ENCODE measurements at places on chromosomes 16 and 17.

GRCh38 chr17:20010099-20010863 lies 1.1 kb downstream of the SPECC1 start:
- peak; percentile 62 for DNase-seq

GRCh38 chr17:58630883-58631522 lies 60.8 kb downstream of the TEX14 start:
- DNase-seq = no peak

DNA sequence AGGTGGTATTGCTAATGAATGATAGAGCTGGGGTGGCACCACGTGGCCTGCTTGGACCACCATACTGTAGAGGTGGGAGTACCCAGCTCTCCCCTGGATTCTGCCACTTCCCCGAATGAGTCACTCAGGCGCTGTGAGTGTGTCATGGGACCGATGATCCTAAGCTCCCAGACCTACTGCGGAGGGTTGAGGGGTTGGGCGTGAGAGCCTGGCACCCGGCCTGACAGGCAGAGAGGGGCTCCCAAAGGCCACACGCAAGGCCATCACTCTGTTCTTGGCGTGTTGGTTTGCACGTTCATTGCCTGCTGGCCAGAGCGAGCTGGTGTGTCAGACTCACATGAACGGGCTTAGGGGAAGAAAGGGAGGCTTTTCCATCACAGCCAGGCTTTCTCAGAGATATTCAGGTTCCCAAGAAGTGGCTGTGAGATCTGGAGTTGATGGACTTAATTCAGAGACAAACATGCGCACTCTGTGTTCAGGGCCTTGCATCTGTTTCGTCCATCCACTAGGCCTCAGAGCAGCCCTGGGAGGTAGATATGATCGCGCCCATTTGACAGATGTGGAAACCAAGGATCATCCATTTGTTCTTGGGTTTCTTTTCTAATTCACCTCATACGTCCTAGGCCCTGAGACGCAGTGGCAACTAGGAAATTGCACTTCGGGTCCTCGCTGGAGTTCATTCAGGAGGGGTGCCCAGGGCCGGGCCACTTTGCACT lies 41.4 kb downstream of the CMIP start:
- peak; percentile 96 for DNase-seq

DNA sequence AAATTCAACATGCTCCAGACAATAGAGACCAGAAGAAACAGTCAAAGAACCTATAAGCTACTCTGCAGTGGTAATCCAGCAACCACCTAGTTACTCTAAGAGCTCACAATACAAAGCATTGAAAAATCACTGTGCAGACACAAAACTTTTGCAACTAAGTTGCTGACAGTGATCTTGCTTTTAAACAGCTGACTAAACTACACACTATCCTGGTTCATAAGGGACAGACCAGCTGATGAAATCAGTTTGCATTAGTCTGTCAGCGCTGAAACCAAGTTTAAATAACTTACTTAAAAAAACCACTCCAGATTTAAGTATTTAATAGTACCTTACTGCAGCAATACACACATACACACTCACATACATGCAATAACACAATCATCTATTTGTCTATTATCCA lies 4.6 kb downstream of the VEZF1 start:
- DNase-seq = no peak

GRCh38 chr16:75452464-75453190 lies 11.9 kb downstream of the TMEM170A start:
- no peak for DNase-seq

DNA sequence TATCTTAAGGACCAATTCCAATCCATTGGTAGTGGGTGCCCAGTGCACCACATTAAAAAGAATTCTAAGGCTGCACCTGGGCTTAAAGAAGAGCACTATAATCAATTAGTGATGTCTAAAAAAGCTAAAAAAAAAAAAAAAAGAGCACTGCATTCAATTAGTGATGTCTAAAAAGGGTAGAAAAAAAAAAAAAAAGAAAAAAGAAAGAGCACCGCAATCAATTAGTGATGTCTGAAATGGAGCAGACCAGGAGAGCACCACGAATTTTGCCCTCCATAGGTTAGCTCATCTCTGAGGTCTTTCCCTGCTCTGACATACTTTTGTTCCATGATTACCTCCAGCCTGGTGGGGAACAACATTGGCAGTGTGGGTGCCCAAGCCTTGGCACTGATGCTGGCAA lies 18.9 kb upstream of the CYLD start:
- no peak for DNase-seq

DNA sequence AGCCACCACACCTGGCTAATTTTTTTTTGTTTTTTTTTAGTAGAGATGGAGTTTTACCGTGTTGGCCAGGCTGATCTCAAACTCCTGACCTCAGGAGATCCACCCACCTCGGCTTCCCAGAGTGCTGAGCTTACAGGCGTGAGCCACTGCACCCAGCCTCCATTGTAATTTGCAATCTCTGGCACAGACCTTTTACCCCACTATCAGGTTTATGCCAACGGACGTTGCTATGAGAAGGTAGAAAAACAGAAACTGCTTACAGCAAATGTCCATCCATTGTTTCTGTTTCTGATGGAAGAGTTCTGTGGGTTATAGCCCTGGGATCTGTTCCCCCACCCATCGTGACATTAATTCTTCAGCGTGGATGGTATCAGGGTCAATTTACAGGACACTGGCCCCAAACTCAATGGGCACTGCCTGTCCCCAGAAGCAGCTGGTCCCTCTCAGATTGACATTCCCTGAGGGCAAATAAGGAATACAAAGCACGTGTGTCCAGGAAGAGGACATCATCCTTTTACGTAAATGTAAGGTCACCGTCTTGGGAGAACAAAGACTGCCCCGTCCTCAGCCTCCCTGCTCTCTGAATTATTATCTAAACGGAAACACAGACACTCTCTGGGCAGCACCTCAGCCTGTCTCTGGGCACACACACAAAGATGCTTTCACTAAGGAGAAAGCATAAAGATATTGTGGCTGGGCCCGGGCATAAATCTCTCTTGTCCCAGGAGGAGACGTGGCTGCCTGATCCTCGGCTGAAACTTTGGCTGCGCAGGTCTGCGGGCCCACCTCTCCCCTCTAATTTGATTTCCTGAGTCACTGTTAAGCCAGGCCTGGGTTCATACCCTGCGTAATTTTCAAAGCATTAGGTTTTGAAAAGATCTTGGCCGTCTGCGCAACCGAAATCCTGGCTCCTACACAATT lies 5.2 kb downstream of the KCNG4 start:
- DNase-seq = no peak

DNA sequence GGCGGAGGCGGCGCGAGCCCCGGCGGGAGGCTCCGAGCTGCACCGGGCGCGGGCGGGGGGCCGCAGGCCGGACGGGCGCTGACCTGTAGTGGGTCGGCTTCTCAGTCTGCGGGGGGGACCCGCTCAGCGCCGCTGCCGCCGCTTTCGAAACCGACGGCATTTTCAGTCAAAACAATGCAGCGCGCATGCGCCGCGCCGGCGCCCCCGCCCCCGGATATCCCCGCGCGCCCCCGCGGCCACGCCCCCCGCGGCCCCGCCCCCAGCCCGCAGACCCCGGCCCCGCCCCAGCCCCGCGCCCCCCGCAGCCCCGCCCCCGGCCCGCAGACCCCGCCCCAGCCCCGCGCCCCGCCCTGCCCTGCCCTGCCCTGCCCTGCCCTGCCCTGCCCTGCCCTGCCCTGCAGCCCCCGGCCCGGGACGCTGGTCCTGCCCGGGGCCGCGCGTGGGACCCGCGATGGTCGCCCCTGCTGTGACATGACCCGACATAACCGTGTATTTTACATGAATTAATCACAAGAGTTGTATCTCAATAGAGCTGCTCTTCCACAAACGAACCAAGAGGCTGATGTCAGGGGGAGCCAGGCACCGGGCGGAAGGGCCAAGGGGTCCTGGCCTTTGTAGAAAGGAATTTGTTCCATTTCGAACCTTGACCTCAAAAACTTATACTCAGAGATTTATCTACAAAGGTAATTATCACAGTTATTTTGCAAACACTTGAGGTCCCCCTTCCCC lies at the start of gene UNKL:
Gene UNKL (minus strand): TSS at position 173 of the 729 bp plus-strand sequence. CDS start 13 bp downstream, at position 160.
- peak; percentile 28 for DNase-seq

DNA sequence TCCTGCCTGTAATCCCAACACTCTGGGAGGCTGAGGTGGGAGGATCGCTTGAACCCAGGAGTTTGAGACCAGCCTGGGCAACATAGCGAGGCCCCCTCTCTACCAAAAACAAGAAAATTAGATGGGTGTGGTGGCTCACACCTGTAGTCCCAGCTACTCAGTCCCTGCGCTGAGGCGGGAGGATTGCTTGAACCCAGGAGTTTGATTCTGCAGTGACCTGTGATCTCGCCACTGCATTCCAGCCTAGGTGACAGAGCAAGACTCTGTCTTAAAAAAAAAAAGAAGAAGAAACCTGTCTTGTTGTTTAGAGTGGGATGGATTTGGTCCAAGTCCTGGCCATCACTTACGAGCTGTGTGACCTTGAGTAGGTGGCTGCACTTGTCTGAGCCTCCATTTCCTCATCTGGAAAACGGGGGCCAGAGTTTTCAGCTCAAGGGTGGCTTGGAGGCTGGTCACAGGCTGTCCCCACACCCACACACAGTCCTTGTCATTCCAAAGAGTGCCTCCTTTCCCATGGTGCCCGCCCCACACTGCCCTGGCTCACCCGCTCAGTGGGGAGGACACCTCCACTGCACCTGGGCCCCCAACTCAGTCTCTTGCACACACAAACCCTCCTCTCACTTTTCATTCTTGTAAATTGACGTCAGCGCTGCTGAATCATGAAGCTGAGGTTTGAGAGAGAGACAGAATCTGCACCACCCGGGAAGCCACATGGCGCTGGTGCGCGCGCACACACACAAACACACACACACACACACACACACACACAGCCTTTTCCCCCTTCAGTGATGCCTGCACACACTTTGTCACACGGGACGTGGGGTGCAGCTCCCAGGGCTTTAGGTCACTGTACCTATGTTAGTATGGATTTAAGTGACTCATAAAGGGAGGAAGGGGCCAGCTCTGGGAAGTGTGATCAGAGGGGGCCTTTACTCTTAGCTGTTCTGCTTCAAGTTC lies 4.2 kb downstream of the SOCS1 start:
- DNase-seq = peak; percentile 41

- no peak for DNase-seq
These were observed 10.7 kb upstream of the SLC16A5 start for GRCh38 chr17:75077072-75077495.

GRCh38 chr17:10019941-10020451 lies 114.9 kb upstream of the RCVRN start:
- DNase-seq = no peak

GRCh38 chr16:83901101-83901500 lies 2.2 kb downstream of the MLYCD start:
- DNase-seq = no peak

- DNase-seq = no peak
These were observed 14.4 kb upstream of the PLD6 start for GRCh38 chr17:17220529-17220928.

DNA sequence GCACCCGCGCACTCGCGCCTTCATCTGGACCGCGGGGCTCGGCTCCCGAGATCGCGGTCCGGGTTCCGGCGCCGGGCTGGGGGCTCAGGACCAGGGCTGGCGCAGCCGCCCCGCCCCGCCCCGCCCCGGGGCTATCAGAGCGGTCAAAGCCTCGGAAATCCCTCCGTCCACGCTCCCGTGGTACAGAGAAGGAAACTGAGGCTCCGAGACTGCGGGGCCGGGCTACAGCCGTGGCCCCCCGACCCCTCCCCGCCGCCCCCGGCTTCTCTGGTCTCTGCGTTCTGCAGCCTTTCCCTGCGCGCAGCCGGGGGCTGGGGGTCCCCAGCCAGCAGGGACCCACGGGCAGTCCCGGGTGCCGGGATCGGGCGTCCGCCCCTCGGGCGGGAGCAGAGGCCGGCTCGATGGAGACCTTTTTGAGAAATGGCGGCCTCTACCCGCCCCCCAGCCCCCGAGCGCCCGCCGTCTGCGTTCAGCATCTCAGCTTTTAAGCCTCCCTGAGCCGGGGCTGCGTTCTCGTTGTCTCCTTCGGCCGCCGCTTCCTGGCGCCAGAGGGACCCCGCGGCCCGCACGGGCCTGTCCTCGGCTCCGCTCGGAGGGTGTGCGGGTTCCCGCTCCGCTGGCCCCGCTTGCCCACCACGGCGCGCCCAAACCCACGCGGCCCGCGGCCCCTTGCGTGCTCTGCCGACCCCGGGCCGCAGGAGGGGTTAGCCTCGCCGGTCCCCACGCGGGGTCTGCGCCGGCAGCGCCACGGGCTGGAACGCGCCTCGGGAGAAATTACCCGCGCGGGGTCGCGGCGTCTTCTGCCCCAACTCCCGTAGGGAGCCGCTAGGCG lies 1.5 kb upstream of the NPTX1 start:
- DNase-seq = no peak

GRCh38 chr17:11948789-11949188 lies 48.5 kb downstream of the ZNF18 start:
- DNase-seq = no peak

GRCh38 chr17:58913971-58914769 lies 158.5 kb downstream of the PPM1E start:
- DNase-seq = no peak

- no peak for DNase-seq
These were observed 5.0 kb downstream of the TBKBP1 start for GRCh38 chr17:47698749-47699535.

DNA sequence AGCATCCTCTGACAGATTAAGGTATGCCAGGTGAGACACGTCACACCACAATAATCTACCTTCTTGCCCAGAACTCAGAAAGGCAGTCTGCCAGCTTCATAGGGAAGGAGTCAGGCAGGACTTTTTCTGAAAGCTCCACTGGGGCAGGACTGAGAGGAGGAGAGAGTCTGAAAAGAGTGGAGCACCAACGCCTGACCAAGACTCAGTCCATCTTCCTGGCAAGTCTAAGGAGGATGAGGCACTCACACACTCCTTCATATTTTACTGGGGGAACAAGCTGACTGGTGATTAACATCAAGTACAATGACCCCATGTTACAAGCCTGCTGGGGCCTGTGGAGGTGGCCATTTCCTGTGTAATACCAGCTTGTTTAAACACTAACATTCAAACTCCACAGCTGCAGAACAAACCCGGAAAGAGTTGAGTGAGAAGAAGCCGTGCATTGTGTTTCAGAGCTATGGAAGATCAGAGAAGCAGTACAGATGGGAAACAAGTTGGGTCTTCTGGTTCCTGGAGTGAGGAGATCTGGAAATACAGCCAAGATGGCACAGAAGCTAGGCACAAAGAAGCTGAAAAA lies 122.4 kb downstream of the HIC1 start:
- no peak for DNase-seq

Measured in Caki2 (cell line).